ENCODE measurements at places on chromosomes 6 and 20.
A peak's percentile ranks its signal among the peaks of the same experiment; 100 is the strongest.

DNA sequence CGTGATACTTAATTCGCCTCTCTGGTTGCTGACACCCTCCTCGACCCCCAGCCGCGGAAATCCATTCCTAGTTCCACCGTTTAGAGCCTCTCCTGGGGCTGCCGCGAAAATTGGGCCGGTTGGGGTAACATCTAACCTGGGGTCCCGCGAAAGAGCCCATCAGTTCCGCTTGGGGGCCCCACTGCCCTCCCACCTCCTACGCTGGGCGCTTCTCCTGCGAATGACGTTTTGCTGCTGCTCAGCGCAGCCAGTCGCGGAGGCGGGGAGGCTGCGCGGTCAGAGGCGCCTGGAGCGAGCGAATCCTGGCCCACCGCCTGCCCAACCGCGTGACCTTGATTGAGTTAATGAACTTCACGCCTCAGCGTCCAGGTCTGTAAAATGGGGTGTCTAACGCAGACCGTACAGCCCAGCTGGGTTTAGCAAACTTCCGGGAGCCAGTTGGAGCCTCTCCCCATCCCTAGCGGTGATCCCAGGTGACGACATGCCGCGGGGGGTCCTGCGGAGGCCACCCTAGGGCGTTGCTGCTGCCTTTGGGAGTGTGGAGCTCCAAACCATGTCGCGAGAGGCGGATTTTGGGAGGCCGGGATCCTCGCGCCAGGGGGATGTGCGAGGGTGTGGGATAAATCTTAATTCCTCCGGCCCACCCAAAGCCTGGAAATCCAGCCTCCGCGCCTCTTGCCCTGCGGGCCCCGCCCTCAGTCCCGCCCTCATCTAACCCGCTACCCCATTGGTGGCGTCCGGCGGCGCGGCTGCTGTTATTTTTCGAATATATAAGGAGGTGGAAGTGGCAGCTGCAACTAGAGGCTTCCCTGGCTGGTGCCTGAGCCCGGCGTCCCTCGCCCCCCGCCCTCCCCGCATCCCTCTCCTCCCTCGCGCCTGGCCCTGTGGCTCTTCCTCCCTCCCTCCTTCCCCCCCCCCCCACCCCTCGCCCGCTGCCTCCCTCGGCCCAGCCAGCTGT lies at the start of gene CDC25B:
TSS of gene CDC25B (plus strand) at position 800 of the 958 bp plus-strand sequence. CDS start 222 bp downstream, outside the sequence.
- DNase-seq: peak; percentile 84
- H3K27me3 ChIP-seq: no peaks in the 10 kb centered on the region
- H3K27ac ChIP-seq: peak within 1 kb of the TSS; percentile 83
- peaks cover 59% of the 10 kb centered on the region for H3K4me1 ChIP-seq

DNA sequence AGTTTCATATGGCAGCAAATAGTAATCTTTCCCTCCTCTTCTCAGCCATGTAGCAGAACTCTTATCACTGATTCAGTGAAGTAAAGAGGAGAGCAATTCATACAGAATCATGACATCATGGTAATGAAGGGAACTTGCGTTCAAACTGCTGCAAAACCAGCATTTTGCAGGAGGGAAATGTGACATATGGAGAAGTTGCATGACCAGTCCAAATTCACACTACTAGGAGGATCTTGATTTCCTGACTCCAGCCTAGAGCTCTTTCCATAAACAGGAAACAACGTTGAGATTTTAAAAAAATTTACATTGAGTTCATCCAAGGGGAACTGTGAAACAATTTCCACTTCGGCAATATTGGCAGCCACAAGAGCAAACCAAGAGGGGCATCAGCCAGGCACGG lies 63.8 kb downstream of the MBOAT1 start:
- H3K27me3 ChIP-seq: no peaks in the 10 kb centered on the region
- H3K27ac ChIP-seq: no peak overlapping the region
- peaks cover 22% of the 10 kb centered on the region for H3K36me3 ChIP-seq
- DNase-seq: no peak

DNA sequence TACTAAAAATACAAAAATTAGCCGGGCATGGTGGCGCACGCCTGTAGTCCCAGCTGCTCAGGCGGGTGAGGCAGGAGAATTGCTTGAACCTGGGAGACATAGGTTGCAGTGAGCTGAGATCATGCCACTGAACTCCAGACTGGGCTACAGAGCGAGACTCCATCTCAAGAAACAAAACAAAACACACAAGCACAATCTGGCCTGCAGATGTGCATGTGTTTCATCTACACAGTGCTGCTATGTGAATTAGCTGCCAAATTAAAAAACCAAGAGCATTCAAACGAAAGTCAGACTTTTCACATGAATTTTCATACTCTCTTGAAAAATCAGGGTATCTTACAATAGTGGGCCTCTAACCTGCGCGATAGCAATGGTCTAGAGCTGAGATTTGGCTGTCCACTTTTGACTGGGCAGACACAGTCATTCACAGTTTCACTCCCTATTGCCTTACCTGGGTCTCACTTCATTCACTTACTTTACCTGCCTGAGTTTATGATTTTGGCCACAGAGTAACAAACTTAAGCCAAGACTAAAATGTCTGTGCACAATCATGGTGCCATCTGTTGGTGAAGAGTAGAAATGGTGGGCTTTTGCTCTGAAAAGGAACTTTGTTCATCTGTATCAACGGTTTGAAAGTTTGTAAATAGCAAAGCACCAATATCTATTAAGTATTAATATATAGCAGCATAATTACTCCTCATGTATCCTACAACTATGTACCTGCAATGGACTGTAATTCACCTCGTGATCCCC lies 138.5 kb upstream of the UST start:
- H3K4me3 ChIP-seq: no peak overlapping the region
- no peaks in the 10 kb centered on the region for H3K27me3 ChIP-seq
- H3K36me3 ChIP-seq: no peaks in the 10 kb centered on the region
- DNase-seq: no peak

GRCh38 chr6:44800784-44801592 lies 413.5 kb downstream of the CDC5L start:
- H3K36me3 ChIP-seq: no peaks in the 10 kb centered on the region
- H3K4me1 ChIP-seq: no peaks in the 10 kb centered on the region
- no peaks in the 10 kb centered on the region for H3K27me3 ChIP-seq
- DNase-seq: no peak
- H3K27ac ChIP-seq: no peak overlapping the region

GRCh38 chr6:33672808-33673207 lies 38.7 kb downstream of the UQCC2 start:
- H3K4me1 ChIP-seq: peaks cover 16% of the 10 kb centered on the region
- H3K27ac ChIP-seq: no peak overlapping the region
- DNase-seq: no peak
- H3K36me3 ChIP-seq: peaks cover 88% of the 10 kb centered on the region

GRCh38 chr6:110492584-110492983 lies 16.2 kb upstream of the SLC22A16 start:
- no peaks in the 10 kb centered on the region for H3K4me1 ChIP-seq
- H3K27me3 ChIP-seq: no peaks in the 10 kb centered on the region
- H3K27ac ChIP-seq: no peak overlapping the region

- H3K4me3 ChIP-seq: no peak overlapping the region
- no peaks in the 10 kb centered on the region for H3K27me3 ChIP-seq
- no peak for DNase-seq
- peaks cover 68% of the 10 kb centered on the region for H3K36me3 ChIP-seq
Observed at GRCh38 chr20:58986968-58987517, 6.0 kb downstream of the NELFCD start.

DNA sequence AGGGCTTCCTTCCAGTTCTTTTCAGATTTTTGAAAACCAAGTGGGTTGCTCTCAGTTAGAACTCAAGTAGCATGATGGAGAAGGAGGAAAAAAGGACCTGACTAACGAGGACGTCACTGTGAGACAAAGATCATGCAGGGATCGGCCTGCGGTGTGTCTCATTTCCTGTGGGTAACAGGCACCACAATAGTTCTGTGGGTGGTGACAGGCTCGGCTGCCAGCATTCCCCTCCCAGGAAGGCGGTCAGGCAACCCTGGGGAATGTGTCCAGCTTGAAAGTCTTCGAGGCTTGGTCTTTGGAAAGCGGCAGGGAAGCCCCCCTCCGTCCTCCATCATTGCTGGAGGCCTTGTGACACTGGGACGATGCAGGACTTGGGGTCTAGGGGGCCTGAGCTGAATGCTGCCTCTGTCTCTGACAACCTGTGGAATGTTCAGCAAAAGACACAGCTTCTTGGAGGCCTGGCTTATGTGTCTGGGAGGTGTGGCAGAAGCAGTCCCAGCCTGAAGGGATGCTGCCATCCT lies 121.0 kb downstream of the BCAS1 start:
- H3K4me3 ChIP-seq: no peak overlapping the region
- peak overlapping the region; percentile 87 for H3K27ac ChIP-seq
- H3K4me1 ChIP-seq: peaks cover 30% of the 10 kb centered on the region
- H3K36me3 ChIP-seq: no peaks in the 10 kb centered on the region
- peak; percentile 83 for DNase-seq

GRCh38 chr6:32589596-32590449 lies at the start of gene HLA-DRB1:
TSS of gene HLA-DRB1 (minus strand) at chr6:32589848. CDS start at chr6:32589742, 106 bp downstream.
- H3K27me3 ChIP-seq: no peaks in the 10 kb centered on the region
- H3K4me1 ChIP-seq: no peaks in the 10 kb centered on the region
- DNase-seq: no peak
- H3K27ac ChIP-seq: no peak within 1 kb of the TSS

GRCh38 chr6:16759646-16760515 lies 1.4 kb downstream of the ATXN1 start:
- H3K27ac ChIP-seq: peak overlapping the region; percentile 87
- H3K27me3 ChIP-seq: no peaks in the 10 kb centered on the region
- H3K4me3 ChIP-seq: peak overlapping the region; percentile 69
- peaks cover 19% of the 10 kb centered on the region for H3K4me1 ChIP-seq

DNA sequence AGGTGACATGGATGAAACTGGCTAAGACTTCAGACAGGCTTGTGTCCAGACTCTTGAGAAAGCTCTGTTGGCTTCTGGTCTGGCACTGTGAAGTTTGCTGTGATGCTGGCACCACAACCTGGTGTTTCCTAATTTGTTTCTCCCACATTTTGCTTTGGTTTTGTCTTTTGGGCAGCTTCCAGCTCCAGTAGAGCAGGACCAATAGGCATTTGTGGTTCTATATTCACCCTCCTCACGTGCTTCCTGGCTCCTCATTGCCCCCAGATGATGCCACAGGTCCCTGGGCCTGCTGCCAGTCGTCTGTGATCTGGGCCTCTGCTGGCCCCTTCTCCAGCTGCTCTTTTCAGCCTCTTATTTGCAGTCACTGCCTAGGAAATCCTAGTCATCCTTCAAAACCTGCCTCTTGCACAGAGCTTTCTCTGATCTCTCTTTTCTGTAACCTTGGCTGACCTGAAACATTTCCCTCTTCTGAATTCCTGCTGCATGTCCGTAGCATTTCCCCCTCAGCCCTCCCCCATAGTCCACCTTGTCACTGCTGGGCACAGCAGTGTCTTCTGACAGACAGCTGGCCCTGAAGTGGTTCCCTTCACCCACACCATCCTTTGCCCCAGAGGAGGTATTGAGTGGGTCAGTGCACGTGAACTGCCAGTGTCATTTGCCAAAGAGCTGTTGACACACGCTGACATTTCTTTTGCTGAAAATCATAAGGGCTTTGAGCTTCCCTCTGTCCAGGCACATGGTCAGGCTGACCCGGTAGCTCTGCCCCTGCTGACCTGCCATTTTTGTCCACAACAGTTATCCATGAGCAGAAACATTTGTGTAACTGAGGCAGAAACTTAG lies 63.0 kb downstream of the PTPN1 start:
- peaks cover 29% of the 10 kb centered on the region for H3K4me1 ChIP-seq
- no peak overlapping the region for H3K4me3 ChIP-seq
- no peaks in the 10 kb centered on the region for H3K27me3 ChIP-seq
- no peak overlapping the region for H3K27ac ChIP-seq
- no peak for DNase-seq
